Kidney (tissue), 22 donors: ENCODE measurements at places on chromosomes 7 and 10. TPM values are rescaled to one million over a fixed set of nuclear protein-coding genes. Genes with fewer than 3 reads are reported as not detected.

DNA sequence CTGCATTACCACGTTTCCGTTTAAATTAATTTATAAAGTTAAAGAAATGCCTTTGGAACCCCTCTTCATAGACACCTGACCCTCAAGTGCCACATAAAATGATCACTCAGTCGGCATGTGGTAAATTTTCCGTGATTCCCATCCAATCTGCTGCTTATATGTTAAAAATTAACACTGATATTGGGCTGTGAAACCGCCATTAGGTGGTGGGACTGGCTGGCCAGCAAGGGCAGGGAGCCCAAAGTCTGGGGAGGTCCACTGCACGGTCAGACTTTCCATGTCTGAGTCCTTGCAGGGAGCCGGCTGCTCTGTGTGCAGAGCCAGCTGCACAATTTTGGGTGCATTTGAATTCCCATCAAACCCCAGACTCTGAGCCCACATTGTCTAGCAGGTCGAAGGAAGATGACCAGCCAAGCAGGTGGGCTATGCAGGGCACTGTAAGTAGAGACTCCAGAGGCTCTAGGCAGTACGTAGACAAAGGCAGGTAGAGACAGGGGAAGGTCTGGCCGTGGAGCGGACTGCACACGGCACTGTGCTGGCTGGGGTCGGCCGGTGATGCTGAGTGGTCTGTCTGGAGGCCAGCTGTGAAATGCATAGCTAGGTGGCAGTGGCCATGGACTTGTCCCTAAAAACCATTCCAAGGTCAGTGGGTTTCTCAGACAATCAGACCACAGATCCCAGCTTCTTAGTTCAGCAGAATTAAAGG is 122.9 kb downstream of the SH3PXD2A start:
- DNase-seq = no peak

DNA sequence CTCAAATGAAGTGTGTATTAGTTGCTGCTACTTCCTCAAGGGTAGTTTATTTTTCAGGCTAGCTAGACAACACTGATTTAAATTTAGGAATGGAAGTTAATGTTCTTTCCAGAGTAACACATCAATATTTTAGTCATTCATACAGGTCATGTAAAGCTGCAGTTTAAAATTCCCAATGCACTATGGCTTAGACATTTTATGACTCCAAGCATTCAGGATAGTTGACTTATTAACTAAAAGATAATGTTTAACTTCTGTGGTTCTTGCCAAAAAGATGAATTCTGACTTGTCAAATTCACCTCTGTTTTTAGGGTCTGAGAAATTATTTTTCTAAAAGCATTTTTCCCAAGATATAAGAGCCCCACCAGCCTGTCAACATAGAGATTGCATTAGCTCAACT is 131.9 kb downstream of the TFPI2 start:
- DNase-seq = no peak

GRCh38 chr7:30931161-30931928 is 19.7 kb downstream of the AQP1 start:
- peak; percentile 74 for DNase-seq

- DNase-seq = peak; percentile 82
Measured at GRCh38 chr7:47283497-47284131, 298.3 kb downstream of the TNS3 start.

CTNNA3 gene
- total RNA-seq = 0.72 TPM

DNA sequence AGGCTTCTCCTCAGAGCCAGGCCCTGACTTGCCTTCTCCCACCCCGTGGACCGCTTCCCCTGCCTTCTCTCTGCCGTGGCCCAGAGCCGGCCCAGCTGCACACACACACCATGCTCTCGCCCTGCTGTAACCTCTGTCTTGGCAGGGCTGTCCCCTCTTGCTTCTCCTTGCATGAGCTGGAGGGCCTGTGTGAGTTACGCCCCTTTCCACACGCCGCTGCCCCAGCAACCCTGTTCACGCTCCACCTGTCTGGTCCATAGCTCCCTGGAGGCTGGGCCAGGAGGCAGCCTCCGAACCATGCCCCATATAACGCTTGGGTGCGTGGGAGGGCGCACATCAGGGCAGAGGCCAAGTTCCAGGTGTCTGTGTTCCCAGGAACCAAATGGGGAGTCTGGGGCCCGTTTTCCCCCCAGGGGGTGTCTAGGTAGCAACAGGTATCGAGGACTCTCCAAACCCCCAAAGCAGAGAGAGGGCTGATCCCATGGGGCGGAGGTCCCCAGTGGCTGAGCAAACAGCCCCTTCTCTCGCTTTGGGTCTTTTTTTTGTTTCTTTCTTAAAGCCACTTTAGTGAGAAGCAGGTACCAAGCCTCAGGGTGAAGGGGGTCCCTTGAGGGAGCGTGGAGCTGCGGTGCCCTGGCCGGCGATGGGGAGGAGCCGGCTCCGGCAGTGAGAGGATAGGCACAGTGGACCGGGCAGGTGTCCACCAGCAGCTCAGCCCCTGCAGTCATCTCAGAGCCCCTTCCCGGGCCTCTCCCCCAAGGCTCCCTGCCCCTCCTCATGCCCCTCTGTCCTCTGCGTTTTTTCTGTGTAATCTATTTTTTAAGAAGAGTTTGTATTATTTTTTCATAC is 38.0 kb downstream of the LIMK1 start:
- DNase-seq = no peak

DNA sequence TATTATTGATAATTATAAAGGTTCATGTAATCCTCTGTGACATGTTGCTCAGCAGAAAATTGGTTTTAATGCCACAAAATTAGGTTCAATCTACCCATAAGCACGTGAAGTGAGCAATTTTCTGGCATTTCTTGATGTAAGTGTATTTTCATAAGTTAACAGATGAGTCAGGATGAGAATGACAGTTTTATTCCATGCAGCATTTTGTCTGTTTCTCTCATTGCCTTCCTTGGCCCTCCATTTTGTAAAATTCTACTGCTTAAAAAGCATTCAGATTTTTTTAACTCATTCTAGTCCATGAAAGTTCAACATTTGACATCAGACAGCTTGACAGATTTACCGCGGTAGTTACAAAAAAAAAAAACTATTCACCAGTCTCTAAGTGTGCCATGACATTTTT is 4.0 kb upstream of the GFRA1 start:
- DNase-seq = no peak

PITX3 gene
- not detected for total RNA-seq

- no peak for DNase-seq
Measured at GRCh38 chr10:80647173-80647833, 109.6 kb downstream of the SH2D4B start.

RBP4 gene
- 77.4 TPM for total RNA-seq

DNA sequence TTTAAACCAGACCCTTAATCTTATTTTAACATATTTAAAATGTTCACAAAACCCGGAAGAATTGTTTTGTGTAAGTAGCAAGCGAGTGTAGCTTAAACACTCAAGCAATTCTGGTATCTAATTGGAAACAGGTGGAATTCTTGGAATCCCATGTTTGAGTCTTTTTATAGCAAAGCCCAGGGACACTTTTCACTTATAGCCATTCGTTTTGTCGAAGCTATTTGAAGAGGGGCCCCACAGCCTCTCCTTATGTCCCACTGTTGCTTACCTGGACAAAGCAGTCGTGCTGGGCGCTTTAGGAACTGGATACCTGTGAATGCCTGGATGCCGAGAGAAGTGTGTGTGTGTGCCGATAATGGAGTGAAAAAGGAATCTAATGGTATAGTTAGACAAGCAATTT is 3.3 kb downstream of the CUX1 start:
- no peak for DNase-seq

DNA sequence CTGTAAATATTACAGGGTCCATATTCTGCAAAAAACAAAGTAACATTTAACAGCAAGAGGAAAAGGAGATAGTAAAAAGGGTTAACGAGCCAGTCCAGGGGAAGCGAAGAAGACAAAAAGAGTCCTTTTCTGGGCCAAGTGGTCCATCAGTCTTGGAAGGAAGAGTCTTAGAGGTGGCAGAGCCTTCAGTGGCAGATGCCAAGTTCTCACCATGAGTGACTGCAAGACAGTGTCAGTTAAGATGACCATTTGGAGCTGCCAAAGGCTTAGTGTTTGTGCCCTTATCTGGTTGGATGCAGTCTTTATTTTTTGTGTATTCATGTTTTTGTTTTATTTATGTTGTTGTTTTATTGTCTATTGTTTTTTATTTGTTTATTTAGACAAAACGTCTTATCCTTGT is 125.7 kb upstream of the LANCL2 start:
- no peak for DNase-seq

DNA sequence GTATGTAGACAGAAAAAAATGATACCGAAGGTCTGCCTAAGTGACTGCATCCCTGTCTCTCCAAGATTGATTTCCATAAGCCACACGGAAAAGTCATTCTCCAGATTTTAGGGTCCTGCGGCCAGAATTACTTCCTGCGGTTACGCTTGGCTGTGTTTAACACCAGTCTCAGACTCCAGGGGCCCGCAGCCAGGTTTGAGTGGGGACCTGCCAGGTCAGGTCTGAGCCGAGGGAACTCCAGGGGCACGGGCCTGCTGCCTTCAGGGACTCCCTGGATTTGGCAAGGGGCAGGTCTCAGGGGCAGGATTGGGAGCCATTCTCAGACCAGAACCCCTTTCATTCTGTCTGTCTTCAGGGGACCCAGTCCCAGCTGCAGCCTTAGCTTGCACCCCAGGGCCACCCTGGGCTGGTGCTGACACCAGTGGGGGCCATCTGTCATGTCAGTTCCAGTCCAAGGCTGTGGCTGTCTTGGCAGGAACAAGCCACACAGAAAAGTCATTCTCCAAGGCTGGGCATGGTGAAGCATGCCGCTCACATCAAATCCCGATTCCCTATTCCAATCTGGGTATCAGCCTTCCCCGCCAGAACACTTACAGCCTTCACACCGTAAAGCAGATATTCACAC is 39.0 kb downstream of the TMEM120A start:
- DNase-seq = peak; percentile 73

DNA sequence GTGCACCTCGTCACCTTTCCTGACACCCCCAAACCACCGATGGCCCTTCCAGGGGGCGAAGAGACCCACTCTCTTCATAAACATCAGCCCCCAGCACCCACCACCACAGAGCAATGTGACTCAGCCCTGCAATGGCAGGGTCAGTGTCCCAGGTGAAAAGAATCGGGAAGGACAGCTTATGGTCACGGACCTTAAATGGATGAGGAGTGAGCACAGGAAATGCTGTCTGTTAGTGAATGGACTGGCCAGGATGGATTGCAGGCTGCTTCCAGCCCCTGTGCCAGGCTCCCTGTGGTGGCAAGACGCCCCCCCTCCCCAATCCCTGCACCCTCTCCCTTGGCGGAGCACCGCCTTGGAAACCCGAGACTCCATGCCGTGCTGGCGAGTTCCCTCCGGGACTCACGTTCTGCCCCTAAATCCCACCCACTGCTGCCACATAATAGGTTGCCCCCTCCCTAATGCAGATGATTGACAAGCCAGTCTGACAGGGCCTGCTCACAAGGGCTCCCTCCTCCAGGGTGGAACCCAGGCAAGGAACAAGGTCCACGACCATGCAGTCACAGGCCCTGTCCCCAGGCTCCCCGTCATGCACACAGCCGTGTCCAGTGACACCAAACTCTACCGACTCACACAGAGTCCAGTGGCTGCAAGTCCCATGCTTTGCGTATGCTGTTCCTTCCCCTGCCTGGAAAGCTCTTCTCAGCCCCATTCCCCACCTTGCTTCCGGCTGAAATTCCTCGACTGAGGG is 7.3 kb downstream of the ASB13 start:
- DNase-seq = peak; percentile 65

OR6B1 gene
- total RNA-seq = not detected

MRLN gene
- total RNA-seq = not detected

TWIST1 gene
- total RNA-seq = 1.3 TPM

GRCh38 chr10:86804805-86805204 is 48.4 kb downstream of the BMPR1A start:
- no peak for DNase-seq

SLC16A9 gene
- 15.5 TPM for total RNA-seq

CTAGE4 gene
- total RNA-seq = 4.9 TPM

DNA sequence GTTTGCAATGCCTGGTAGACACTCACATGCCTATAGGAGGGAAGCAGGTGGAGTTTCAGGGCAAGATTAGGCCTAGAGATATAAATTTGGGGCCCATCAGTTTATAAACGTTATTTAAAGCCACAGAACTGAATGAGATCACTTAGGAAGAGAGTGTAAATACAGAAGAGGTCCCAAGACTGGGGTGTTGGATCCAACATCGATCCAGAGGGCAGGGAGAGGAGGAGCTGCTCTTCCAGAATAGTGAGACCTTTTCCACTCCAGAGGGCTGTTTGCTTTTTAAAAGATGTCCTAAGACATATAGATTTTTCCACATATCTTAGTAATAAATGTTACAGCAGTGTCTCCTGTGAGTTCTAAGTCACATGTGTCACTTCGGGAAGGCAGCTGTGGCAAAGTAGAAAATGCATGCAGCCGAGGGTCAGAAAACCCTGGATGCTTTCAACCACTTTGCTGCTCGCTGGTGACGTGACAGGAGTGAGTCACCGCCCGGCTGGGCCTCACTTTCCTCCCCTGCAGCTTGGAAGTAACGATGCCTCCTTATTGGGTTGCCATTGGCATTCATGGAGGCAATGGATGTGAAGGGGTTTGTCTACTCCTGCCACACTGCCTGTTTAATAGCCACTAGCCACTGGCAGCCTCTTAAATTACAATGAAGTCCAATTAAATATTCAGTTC is 95.4 kb downstream of the TRIL start:
- no peak for DNase-seq

PNLIPRP3 gene
- total RNA-seq = not detected

- DNase-seq = no peak
Measured at GRCh38 chr10:28317760-28318159, 14.9 kb upstream of the MPP7 start.

- DNase-seq = peak; percentile 60
Measured at GRCh38 chr10:133011882-133012281, 69.5 kb upstream of the CFAP46 start.

- no peak for DNase-seq
Measured at GRCh38 chr10:23120001-23120934, 24.9 kb downstream of the MSRB2 start.

WIPF3 gene
- 4.5 TPM for total RNA-seq

- no peak for DNase-seq
Measured at GRCh38 chr10:18082381-18082780, 57.8 kb upstream of the CACNB2 start.

CYP3A7 gene
- total RNA-seq = not detected
